T-helper 2 cell (primary cell): ENCODE measurements at places on chromosomes 12 and 14.

DNA sequence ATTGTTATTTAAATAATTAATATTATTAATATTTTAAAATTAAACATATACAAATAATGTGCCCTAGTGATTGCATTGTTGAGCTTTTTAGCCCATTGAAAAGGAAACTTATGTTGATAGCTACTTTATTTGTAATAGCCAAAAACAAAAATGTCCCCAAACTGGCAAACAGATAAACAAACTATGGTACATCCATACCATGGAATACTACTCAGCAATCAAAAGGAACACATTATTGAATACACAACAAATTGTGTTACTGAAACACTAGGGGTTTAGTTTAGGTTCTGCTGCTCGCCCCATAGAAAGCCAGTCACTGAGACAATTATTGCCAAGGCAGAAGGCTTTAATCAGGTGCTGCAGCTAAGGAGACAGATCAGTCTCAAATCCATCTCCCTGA lies 239.7 kb upstream of the KITLG start:
- DNase-seq: no peak

GRCh38 chr12:88623777-88624548 lies 43.7 kb upstream of the KITLG start:
- DNase-seq: no peak

DNA sequence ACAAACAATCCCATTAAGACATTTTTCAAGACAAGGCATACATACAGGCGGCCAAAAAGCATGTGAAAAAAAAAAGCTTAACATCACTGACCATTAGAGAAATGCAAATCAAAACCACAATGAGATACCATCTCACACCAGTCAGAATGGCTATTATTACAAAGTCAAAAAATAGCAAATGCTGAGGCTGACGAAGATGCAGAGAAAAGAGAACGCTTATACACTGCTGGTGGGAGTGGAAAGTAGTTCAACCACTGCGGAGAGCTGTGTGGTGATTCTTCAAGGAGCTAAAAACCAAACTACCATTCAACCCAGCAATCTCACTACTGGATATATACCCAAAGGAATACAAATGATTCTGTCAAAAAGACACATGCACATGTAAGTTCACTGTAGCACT lies 216.7 kb downstream of the FOXG1 start:
- DNase-seq: no peak

DNA sequence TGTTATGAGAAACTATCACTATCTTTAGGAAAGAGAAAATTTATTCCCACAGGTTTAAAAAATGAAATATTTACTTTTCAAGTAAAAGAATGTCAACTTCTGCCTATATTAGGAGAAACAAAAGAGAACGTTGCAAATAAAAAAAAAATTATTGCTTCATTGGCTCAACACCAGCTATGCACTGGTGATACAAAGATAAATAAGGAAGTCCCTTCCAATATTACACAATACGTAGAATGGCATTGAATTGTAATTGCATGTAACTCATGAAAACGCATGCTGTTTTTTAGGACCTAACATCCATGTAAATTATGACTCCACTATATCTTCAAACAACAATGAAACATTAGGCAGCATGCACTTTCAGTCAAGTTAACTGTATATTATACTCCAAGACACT lies 56.4 kb upstream of the RERGL start:
- no peak for DNase-seq

DNA sequence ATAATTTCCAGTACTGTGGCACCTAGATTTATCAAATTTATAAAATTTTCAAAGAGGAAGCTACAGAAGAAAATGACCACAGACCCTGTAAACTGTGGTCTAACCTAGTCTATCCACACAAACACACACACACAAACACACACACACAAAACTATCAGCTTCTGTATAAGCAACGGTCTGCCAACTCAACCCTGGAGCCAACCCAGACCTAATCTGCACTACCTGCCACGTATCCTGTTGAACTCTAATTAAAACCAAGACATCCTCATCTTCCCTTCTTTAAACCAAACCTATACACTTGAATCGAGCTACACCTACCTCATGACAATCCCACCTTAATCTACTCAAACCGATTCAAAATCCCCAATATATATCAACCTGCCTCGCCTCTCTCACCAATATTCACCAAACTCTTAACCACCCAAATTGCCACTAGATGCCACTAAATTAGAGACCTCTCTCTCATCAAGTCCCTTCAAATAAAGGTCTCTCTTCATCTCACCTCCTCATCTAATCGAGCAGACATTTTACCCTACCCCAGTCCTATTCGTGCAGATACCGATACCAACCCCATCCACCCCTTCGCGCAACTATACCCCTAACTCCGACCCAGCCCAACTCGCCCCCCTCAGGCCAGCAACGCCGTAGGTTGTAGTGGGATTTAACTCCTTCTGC lies 808 bp downstream of the ACIN1 start:
- no peak for DNase-seq

- DNase-seq: no peak
Observed at GRCh38 chr12:126915309-126915708, 1351.7 kb upstream of the TMEM132C start.

DNA sequence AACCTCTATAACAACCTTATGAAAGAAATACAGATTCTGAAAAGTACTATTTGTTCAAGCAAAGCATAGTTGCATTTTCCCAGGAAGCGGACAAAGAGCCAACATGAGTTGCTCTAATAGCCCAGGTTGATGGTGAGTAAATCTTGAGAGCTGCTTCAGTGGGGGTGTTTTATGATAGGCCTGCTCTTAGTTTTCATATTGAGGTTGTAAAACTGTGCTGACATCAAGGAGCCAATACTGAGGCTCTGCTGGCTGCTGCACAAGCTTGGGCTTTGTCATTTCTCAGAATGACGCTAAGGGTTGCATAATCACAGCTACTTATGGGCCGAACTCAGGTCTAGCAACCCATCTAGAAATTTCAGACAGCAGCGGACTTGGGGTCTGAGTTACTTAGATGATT lies 11.5 kb downstream of the TBC1D30 start:
- no peak for DNase-seq

- DNase-seq: no peak
Observed at GRCh38 chr12:9169979-9170634, 38.1 kb downstream of the PZP start.

- no peak for DNase-seq
Observed at GRCh38 chr12:114328292-114328691, 77.7 kb downstream of the TBX5 start.

DNA sequence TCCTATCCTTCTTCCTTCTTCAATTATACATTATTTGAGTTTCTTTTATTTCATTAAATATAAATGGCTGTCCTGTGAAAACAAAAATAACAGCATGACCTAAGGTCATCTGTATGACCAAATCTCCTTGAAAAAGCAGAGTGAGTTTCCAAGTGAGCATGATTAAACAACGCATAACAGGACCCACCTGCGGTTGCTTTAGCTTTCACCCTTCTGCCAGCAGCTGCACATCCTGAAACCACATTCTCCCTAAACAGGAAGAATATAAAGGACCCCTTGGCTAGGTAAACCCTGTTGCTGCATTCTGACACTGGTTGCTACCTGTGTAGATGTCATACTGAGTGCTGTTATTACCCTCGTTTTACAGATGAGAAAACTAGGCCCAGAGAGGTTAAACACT lies 42.8 kb upstream of the CPM start:
- DNase-seq: no peak

DNA sequence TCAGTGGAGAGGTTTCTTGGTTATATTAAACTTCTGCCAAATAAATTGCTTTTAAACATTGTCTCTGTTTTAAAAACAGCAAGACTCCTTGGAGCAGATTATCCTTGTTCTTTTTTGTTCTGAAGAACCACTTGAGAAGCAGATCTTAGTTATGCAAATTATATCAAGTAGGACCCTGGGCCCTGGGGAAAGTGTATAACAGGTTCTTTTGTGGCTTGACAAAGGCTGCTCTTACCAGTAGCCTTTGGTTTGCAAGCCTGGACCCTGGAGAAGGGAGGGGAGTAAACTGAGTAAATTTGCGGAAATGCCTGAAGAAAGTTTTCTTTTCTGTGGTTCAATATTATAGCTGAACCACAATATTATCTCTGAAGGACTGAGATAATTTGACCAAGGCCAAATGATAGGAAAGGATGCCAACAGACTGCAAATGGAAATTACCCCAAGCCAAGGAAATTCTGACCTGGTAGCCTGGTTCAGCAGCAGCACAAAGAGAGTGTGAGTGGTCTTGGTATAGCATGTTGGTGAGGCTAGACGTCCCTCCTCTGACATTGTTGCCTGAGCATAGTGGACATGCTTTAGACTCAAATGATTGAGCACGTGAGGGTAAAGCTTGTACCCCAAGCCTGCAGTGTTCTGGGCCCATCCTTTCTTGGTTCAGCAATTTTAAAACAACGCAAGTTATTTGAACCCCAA lies 30.4 kb upstream of the SIX1 start:
- no peak for DNase-seq

DNA sequence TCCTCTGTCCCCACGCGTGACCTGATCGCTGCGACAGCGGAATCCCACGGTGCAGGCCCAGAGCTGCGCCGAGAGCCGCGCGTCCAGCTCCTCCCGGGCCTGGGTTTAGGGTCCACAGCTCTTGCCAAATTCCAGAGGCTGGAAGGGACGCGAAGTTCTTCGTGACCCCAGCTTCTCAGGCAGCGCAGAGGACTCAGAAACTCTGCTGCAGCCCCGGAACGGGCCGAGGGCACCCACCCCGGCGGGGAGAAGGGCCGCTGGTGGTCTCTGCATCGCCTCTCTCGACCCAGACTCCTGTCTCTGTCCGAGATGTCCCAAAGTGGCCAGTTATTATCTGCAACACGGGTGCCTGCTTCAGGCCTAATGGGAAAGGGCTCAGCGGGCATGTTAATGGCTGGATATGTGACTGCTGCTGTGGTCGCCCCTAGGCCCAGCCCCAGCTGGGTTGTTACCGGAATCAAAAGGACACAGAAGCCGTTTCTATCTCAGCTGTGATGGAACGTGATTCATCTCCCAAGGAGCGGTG lies 236.4 kb downstream of the VRK1 start:
- DNase-seq: no peak

DNA sequence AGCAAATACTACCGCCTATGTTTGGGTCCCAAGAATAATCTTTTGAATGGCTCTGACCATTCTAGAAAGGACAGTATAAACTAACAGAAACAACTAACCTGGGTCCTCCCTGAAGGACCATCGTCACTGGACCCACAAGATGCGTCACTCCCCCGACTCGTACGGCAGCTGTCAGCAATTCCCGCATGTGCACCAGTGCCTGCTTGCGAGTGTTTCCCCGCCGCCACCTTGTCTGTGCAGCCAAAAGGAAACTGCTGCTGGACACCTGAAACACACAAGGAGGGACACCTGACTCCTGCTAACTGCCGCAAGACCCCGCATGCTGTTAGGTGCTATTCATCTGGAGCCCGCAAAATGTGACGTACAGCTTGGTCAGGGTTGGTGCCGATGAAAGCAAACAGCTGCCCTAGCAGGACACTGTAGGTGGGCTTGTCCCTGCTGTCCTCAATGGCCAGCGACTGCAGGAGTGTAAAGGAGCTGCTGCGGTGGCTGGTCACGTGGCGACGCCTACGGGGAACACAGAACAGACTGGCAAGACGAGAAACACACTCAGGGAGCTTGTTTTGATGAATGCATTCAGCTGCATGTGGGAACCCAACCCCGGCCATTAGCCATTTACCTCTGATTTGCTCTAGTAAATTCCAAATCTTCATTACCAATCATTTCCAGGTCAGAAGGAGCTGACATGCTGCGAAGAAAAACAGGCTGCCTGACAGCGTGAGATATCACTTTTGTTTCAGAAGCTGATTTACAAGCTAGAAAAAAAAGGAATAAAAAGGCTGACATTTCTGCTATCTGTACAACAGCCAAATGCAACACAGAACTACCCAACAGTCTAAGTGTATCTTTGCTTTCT lies 118.1 kb downstream of the TRAFD1 start:
- DNase-seq: no peak

DNA sequence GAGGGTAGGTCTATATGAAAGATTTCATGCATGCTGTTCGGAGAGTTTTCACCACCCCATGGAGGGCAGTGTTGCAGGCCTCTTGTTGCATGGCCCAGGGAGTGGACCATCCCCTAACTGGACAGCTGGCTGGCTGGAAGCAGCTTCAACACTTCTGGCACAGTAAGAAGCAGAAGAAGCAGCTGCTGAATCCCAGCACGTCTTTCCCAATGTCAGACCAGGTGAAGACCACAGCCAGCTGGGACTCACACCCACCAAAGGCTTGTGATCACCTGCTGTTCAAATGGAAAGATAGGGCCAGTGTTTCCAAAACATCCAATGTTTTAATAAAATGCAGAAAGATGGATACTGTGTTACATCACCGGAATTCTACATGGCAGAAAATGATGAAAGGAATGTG lies 1423.6 kb downstream of the AACS start:
- no peak for DNase-seq

DNA sequence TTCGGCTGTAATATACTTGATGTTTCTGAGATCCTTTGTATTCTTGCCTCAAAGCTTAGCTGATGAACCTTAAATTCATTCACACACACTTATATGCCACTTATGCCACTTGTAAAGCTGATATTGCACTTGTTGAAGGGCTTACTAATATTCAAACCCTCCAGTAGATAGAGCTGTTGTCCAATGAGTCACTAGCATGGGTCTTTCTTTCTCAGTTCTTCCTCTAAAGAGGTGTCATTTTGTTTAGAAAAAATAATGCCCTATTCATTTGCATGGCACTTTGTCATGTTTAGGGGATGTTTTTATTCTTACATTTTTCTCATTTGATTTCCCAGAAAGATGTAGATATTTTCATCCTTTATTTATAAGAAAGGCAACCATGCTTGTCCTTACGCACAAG lies 56.4 kb downstream of the MON2 start:
- no peak for DNase-seq

GRCh38 chr12:113396828-113397496 lies 6.7 kb downstream of the SDS start:
- DNase-seq: no peak

GRCh38 chr12:55718624-55719275 lies 1.4 kb upstream of the RDH5 start:
- no peak for DNase-seq

DNA sequence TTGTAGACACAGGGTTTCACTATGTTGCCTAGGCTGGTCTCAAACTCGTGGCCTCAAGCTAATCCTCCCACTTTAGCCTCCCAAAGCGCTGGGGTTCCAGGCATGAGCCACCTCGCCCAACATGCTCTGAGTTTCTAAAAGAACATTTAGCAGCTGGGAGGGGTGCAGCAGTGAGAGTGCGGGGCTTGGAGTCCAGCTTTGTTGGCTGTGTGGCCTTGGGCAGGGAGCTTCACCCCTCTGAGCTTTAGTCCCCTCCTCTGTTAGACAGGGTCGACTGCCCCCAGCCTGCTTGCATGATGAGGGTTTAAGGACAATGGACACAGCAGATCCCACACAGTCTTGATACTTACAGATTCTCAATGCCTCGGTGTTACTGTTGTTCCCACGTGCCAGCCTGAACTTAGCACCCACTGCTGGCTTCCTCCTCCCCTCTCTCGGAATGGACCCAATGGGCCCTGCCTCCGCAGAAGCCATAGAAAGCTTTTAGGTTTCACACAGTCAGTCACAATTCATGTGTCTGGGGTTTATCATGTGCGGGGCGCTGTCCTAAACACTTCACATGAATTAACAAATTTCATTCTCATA lies 54.6 kb downstream of the PSMA6 start:
- no peak for DNase-seq

- no peak for DNase-seq
Observed at GRCh38 chr12:89517720-89518119, 6.9 kb downstream of the GALNT4 start.
